ENCODE measurements at places on chromosomes 16 and 17.
A peak's percentile ranks its signal among the peaks of the same experiment; 100 is the strongest.

DNA sequence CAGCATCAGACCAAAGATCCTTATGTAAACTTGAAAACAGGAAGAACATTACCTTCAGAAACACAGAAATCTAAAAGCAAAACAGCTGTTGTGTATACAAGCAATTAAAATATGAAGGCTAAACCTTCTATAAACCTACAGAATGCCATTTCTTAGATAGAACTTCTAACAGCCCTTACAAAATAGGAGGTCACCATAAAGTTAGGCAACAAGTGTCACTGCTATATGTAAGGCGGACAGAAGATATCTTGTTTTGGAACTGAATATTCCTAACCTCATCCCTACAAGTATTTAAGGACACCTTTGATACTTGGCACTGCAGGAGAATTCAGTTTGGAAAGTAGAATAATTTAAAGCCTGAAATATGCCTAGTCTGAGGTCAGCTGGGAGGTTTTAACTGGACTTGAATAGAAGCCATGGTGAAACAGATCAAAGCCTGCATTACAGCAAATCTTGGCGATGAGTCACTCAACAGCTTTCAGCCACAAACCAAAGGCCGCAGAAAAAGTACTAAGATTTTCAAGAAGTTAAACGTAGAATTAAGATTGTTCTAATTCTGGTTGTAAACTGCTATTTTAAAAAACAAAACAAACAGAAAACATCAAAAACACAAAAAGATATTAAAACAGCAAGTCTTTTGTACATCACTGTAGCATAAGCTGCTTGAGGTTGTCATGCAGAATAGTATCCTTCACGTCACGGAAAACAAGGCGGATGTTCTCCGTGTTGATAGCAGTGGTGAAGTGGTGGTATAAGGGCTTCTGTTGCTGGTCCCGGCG is 42.7 kb downstream of the GNA13 start:
- H3K4me3 ChIP-seq: no peak overlapping the region
- H3K27me3 ChIP-seq: no peaks in the 10 kb centered on the region
- peaks cover 54% of the 10 kb centered on the region for H3K4me1 ChIP-seq

- peak overlapping the region; percentile 96 for H3K27ac ChIP-seq
- no peak for DNase-seq
- no peaks in the 10 kb centered on the region for H3K27me3 ChIP-seq
- H3K36me3 ChIP-seq: peaks cover 51% of the 10 kb centered on the region
Observed at GRCh38 chr17:1870592-1870991, 40.8 kb downstream of the RPA1 start.

DNA sequence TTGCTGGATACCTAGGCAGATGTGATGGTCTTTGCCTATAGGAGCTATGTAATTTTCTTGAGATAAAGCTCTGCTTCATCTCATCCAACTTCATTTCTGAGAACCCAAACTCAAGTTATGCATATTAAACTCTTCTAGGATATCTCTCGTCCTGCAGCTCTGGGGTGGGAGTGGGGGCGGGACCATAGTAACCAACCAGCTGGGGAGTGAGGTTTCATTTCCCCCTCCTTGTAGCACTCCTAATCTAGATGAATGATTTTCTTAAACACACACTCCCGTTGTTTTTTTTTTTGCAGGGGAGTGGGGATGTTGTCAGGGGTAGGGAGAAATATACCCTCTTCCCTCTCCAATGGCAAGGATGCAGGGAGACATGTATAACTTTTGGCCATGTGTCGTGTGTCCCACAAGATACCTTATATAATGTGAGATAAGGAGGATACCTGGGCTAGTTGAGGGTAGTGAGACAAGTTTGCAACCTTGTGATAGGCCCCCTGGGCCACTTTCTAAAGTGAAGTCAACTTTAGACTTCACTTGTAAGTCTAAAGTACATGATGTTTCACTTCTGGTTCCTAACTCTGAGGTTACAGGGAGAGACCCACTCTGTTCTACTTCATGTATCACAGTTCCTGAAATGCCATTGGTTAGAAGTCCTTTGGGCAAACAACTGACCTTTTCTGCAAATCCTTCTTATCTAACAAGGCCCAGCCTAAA is 10.5 kb upstream of the HEATR6 start:
- DNase-seq: no peak
- no peaks in the 10 kb centered on the region for H3K36me3 ChIP-seq
- no peak overlapping the region for H3K27ac ChIP-seq
- H3K4me3 ChIP-seq: no peak overlapping the region
- H3K4me1 ChIP-seq: peaks cover 3% of the 10 kb centered on the region
- H3K27me3 ChIP-seq: peaks cover 3% of the 10 kb centered on the region

DNA sequence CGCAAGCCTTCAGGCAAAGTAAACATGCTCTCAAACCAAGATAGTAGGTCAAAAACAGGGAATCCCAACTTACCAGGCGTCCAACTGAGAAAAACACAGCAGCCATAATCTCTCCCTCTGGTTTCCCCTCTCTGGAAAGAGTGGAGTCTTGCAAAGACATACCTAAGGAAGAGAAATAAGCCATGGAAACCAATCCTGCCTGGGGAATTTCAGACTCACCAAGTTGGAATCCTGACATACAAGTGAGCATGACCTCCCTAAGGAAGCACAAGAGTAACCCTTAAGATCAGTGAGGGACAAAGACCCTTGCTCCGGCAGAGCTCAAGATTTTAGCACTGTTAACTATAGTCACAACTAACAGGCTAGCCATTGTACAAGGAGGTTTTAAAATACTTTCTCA is 4.1 kb downstream of the ZNF624 start:
- H3K4me3 ChIP-seq: no peak overlapping the region
- H3K27me3 ChIP-seq: no peaks in the 10 kb centered on the region
- no peak overlapping the region for H3K27ac ChIP-seq

GRCh38 chr16:17277981-17278381 is 192.8 kb downstream of the XYLT1 start:
- H3K36me3 ChIP-seq: no peaks in the 10 kb centered on the region
- H3K4me3 ChIP-seq: no peak overlapping the region
- H3K4me1 ChIP-seq: peaks cover 31% of the 10 kb centered on the region
- no peak for DNase-seq
- no peaks in the 10 kb centered on the region for H3K27me3 ChIP-seq

- H3K4me1 ChIP-seq: peaks cover 91% of the 10 kb centered on the region
- peaks cover 61% of the 10 kb centered on the region for H3K36me3 ChIP-seq
- peak overlapping the region; percentile 96 for H3K27ac ChIP-seq
- DNase-seq: no peak
- peak overlapping the region; percentile 20 for H3K4me3 ChIP-seq
- H3K27me3 ChIP-seq: no peaks in the 10 kb centered on the region
Observed at GRCh38 chr16:27452569-27453493, 50.9 kb downstream of the IL21R start.

DNA sequence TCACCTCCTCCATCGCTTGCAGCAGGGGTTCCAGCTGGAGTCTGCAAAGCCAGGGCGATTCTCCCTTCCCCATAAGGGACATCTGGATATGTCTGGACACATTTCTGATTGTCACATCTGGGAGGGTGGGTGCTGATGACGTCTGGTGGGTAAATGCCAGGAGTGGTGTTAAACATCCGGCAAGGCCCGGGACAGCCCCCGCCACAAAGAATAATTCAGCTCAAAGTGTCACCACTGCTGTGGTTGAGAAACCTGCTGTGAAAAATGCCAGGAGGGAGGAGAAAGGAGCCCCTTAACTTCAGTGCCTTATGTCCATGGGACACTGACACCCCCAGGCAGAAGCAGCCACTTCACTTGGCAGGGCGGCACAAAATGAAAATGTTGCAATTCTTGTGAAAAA is 179.4 kb upstream of the SDK2 start:
- DNase-seq: no peak
- H3K27me3 ChIP-seq: peaks cover 26% of the 10 kb centered on the region
- H3K4me3 ChIP-seq: no peak overlapping the region
- peaks cover 20% of the 10 kb centered on the region for H3K4me1 ChIP-seq

GRCh38 chr17:64022611-64023063 is 2.2 kb upstream of the ICAM2 start:
- no peak overlapping the region for H3K4me3 ChIP-seq
- no peak for DNase-seq

- H3K27me3 ChIP-seq: peaks cover 92% of the 10 kb centered on the region
- peaks cover 44% of the 10 kb centered on the region for H3K4me1 ChIP-seq
- peak overlapping the region; percentile 54 for H3K4me3 ChIP-seq
- no peak overlapping the region for H3K27ac ChIP-seq
Observed at GRCh38 chr17:79803421-79803996, 6.6 kb upstream of the CBX8 start.

All from activated naive CD8-positive, alpha-beta T cell treated with anti-CD3 and anti-CD28 coated beads for 36 hours (primary cell).